GM23248 (cell line): ENCODE measurements at places on chromosomes 1 and 21.

- DNase-seq = no peak
Measured at GRCh38 chr21:46206163-46207005, 22.1 kb upstream of the SPATC1L start.

- no peak for DNase-seq
Measured at GRCh38 chr21:43954896-43955295, 57.2 kb upstream of the TRAPPC10 start.

DNA sequence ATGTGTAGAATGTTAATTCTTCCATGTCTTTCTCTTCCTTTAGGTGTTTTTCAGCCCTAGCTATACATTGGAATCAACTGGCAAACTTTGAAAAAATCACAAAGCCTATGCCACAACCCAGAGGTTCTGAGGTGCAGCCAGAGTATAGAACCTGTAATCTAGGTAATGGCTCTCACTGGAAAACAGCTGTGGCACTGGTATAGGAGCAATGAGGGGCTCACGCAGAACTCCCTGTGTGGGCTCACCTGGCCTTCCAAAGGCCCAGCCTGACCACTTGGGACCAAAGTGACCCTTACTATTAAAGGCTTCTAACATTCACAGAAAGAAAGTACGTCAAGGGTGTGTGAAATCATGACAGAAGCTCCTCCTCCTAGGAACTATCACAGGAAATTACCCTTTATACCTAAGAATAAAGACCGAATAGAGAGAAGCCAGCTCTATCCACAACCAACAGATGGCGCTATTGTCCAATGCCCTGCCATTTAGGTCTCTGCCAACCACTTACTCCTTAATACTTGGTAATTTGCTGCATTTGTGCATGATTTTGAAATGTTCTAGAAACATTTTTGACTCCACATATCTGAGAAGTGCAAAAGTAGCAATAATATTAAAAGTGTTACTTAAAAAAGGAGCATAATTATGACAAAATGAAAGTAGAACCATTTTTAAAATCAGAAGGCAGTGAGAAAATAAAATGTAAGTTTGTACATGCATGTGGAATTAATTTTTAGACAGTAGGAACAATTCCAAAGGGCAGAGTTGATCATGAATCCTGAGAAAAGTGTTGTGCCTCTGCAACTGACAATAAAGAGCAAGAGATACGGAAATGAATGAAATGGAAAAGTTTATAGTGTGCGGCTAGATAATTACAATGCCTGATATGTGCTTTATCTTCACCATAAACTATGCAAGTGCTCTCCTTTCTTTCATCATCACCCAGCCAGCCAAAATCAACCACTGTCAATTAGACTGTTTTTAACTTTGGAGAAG lies 93.1 kb upstream of the HAO2 start:
- DNase-seq = peak; percentile 80

DNA sequence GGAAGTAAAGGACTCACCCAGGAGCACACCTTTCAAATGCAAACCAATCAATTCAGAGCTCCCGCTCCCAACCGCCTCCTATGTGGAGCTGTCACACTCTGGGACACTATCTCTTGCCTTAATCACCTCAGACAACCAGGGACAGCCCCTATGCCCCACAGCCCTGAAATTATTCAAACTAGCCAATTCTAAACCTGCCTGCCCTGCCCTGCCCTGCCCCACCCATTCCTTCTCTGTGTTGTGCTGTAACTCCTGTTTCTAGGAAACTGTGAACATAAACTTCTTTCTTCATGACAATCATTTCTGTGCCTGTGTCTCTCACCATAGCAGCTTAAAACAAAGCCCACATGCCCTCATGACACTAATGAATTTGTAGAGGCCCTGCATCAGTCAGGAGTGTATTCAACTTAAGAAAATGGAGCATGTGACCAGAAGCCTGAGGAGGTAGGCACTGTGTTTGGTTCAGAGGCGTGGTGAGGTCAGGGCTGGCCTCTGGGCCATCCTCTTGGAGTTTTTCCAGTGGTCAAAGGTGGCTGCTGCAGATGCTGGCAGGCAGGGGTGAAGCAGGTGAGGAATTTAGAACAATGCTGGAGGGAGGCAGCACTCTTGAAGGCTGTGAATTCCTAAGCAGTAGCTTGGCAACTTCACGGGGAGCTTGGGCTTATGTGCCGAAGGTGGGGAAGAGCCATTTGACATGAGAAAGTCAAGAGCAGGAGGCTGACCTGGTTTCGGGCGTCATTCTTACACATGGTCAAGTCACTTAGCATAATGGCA lies 74.5 kb downstream of the RHOU start:
- no peak for DNase-seq

- no peak for DNase-seq
Measured at GRCh38 chr1:185636848-185637247, 97.3 kb upstream of the HMCN1 start.

- no peak for DNase-seq
Measured at GRCh38 chr1:220330265-220330664, 58.0 kb upstream of the RAB3GAP2 start.

DNA sequence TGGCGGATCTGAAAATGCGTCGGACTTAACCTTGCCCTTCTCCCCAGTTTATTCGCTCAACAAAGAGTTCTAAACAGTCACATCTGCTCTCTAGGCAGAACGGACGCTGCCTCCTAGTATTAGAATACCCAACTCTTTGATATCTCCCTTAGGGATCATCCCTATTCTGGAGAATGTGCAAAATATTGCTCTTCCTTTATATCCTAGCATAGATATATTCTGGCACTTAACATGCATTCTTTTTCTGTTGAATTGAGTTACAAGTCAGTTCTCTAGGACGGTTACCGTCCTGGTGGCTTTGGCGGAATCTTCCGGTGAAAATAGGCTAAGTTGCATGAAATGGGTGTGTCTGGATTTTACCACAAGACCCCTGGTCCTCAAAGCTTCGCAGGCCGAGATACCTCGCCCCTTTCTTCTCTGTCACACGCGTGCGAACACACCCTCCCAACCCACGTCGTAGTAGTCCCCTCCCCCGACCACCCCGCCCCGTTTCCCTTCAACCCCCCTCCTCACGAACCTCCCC lies 501 bp upstream of the DNAJC6 start:
- no peak for DNase-seq

DNA sequence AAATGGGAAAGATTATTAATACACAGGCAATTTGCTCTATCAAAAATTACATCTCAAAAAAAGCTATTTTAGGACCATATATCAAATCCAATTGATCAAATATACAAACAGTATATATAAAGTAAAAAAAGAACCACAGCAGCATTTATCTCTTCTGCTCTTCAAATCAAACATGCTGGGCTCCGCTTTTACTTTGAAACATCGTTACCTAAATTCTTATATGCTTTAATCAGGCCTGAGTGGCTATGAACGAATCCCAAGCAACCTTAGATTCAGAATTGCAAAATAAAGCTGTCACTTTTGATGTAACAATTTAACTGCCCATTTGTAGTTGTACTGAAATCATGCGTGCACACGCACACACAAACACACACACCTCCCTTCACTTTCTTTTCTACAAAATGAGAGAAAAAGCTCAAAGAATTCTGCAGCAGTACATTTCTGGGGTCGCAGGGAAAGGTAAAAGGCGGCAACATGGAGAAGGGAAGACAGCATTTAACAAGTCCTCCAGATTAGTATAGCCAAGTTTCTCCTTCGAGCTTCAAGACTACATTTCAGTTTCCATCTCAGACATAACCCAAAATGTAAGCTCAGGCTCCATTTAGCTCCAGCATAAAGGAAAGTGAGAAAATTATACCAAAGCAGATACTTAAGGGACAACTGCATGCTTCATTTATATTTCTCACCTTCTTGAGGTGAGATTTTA lies 92.2 kb upstream of the TTC39A start:
- no peak for DNase-seq

- DNase-seq = no peak
Measured at GRCh38 chr1:29674627-29675326, 438.5 kb downstream of the PTPRU start.

GRCh38 chr1:34982820-34983376 lies 2.2 kb downstream of the TMEM35B start:
- DNase-seq = no peak

GRCh38 chr1:14323568-14324247 lies 274.8 kb upstream of the KAZN start:
- DNase-seq = no peak

- DNase-seq = no peak
Measured at GRCh38 chr1:22089787-22090186, 37.3 kb downstream of the CDC42 start.

GRCh38 chr1:207857447-207857846 lies 53.5 kb downstream of the CD34 start:
- DNase-seq = no peak

GRCh38 chr1:206020393-206021007 lies 3.2 kb downstream of the CTSE start:
- DNase-seq = no peak

- DNase-seq = no peak
Measured at GRCh38 chr1:109891930-109892329, 18.7 kb upstream of the CSF1 start.

DNA sequence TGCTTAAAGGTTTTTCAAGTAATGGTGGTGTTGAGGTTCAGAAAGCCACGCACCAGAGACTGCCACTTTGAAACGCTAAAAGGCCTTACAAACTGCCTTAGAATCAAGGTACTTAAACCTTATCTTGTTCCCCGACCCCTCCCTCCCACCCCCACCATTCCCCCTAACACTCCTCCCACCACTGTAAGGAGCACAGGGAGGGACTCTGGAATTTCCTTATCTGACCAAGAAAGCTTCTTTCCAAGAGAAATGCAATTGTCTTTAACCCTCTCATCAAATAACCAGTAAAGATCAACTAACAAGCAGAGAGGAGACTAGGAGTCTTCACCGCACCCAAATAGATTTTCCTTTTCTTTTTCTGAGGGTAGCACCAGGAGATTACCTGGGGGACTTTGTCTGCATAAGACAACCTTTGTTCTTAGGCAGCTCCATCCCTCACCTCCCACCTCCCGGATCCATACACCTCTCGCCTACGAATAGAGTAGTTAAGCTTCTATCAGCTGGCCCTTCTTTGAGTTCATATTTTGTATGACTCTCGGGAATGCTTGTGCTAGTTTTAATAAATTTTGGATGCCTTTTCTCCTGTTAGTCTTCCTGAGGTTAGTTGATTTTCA lies 137.7 kb upstream of the ADGRL2 start:
- DNase-seq = no peak

DNA sequence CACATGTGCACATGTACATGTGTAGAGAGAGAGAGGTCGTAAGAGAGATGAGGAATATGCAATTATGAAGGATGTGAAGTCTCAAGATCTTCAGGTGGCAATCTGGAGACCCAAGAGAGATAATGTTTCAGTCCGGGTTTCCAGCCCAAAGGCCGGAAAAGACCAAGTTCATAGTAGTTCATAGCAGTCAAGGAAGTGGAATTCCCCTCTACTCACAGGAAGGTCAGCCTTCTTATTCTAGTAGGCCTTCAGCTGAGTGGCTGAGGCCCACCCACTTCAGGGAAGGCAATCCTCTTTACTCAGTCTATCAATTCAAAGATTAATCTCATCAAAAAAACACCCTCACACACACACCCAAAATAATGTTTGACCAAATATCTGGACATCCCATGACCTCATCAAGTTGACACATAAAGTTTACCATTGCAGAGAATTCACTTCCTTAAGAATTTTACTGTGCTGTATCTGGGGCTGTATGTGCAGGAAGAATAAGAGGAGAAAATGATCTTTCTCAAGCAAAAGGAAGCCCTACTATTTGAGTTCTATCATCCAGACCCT lies 114.6 kb downstream of the TNFSF18 start:
- no peak for DNase-seq

DNA sequence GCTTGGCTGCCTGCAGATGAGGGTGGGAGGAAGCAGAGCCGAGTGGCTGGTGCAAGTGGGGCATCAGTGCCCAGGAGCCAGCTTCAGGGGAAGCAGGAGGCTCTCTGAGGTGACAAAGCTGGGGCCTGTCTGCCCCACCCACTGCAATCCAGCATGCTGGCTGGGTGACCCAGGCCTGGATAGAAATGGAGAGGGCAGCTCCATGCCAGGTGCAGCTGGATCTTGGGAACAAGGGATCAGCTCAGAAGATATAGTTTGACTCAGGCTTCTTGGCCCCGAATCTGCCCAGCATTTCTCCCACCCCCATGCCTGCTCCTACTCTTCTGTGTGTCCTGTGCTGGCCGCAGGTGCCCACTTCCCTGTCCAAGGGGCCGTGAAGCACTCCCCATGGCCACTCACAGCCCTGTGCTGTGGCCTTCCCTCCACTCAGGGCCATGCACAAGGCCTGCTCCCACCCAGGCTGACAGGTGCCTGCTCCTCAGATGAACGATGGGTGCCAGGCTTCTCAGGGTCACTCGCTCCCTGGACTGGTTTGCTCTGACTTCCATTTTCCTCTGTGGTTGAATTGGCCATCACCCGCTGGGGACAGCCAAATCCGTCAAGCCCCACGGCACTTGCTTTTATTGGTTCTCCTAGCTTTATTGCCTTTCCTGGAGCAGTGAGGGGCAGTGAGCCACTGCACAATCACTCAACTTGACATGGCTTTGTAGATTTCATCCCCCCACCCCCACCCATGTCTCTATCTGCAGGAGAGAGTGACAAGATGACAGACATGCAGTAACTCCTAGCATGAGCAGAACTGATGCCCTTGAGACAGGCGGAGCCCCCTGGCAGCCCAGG lies 174.8 kb upstream of the VAMP3 start:
- no peak for DNase-seq

GRCh38 chr1:116472431-116472961 lies 98.3 kb downstream of the CD58 start:
- no peak for DNase-seq

DNA sequence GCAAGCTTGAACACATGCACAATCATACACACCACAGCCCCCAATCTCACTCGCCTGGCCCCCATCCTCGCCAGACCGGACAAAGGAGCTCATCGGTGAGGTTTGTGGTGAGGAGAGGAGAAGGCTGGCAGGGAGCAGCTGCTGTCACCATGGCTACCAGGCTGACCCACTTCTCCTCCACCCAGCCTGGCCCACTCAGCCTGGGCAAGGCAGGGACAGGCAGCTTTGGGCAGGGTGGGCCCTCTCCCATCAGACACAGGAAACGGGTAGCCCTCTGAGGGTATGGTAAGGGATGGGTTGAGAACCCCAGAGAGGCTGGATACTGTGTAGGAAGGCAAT lies 15.9 kb downstream of the RIMS3 start:
- DNase-seq = no peak

DNA sequence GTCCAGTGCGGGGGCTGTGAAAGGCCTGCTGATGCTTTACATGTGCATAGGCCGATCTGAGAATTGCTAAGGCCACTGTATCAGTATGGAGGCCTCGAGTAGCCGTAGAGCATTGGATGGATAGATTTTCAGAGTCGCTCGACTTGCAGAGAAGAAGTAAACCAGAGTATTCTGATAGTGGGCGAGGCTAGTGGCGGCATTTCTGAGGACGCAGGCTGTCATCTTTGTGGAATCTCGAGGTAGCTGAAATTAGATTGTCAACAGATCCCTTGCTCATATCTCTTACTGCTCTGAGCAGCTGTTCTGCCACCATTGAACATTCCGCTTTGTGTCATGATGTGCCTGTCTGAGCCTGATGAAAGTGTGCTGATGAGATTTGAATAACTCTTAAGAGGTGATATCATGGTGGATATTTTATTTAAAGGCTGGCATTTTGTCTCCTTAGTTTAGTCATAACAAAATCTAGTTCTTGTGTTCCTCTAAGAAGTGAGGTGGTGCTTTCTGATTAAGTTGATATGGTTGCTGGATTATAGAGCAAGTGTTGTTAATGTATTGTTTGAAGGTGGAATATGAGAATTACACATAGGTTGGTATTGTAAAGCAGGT lies 1.5 kb downstream of the KIF1B start:
- no peak for DNase-seq
